T-cell (primary cell): ENCODE measurements at places on chromosomes 5 and 9. TPM values are rescaled to one million over a fixed set of nuclear protein-coding genes. Genes with fewer than 3 reads are reported as not detected.
A peak's percentile ranks its signal among the peaks of the same experiment; 100 is the strongest.

Gene CCNI2
- total RNA-seq = 12.0 TPM

- DNase-seq = no peak
Measured at GRCh38 chr5:6602441-6602840, 30.4 kb downstream of the NSUN2 start.

Gene GBGT1
- 7.9 TPM for total RNA-seq

DNA sequence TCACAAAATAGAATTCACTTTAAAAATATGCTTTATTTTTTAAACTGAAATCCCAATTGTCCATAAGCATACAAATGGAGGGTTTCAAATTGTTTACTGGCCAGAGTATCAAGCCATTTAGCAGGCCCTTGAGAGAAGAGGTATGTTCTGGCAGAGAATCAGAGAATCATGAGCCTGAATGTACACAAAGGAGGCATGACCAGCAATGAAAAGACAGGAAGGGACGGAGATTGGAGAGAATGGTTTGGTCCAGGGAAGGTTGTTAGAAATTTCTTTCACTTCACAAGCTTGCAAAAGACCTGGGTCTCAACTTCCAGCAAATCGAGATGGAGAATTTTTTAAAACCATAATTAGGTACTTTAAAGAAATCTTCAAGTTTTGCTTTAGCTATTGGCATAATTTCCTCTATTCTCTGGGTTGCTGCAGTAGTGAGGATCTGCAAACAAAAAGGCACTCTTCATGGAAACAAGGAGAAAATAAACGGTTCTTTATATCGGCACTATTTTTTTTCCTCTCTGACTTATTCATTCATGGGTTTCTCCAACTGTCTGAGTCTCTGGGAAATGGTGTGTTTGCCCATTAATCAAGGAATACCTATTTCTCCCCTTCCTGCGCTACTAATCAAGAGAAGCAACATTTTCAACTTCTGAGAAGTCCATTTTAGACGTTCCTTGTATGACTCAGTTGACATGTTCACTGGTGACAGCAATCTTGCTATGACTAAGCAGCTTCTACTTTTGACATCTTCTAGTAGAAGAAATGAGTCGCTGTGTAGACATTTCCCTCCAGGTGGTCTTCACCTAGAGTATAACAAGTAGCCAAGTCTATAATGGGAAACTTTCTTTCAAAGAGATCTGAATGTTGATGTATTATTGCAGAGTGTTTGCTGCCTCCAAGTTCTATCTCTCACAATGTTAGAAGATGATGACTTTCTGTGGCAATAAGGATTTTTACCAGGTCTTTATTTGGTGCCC lies 23.1 kb upstream of the ERCC6L2 start:
- DNase-seq = no peak

Gene NMUR2
- total RNA-seq = not detected

- DNase-seq = no peak
Measured at GRCh38 chr5:116396476-116397099, 178.0 kb downstream of the SEMA6A start.

Gene WDR38
- not detected for total RNA-seq

Gene RIOK2
- 25.1 TPM for total RNA-seq

Gene ADAMTS16
- total RNA-seq = 0.06 TPM

DNA sequence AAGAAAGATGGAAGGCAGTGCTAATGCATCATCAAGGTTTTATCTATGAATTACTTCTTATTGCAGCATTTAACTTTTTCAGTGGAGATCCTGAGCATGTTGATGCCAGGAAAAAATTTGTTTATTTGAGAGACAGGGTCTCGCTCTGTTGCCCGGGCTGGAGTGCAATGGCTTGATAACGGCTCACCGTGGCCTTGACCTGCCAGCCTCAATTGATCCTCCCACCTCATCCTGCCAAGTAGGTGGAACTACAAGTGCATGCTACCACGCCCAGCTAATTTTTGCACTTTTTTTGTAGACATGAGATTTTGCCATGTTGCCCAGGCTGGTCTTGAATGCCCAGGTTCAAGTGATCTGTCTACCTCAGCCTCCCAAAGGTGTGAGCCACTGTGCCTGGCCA lies 47.2 kb downstream of the AOPEP start:
- no peak for DNase-seq

- DNase-seq = no peak
Measured at GRCh38 chr9:108696156-108696555, 159.6 kb downstream of the ACTL7B start.

GRCh38 chr9:90637626-90638025 lies 5.0 kb downstream of the DIRAS2 start:
- no peak for DNase-seq

DNA sequence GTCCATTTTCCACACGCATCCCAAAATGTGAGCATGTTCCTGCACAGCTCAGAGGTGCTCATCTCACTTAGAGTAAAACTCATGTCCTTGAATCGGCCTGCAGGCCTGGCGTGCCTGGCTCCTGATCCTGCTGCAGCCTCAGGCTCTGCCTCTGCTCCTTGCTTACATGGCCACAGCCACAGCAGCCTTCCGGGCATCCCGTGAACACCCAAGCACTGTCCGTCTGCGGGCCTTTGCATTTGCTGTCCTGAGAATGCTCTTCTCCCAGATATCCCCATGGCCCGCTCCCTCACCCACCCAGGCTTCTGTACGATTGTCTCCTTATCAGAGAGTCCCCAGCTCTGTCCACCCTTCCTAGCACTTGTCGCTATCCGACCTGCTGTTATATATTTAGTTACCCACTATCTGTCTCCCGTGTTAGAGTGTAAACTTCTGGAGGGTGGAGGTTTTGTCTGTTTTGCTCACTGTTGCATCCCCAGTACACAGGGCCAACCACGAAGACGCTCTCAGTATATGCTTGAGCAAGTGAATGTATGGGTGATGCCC lies 21.9 kb downstream of the FGF18 start:
- no peak for DNase-seq

- no peak for DNase-seq
Measured at GRCh38 chr9:23824830-23825591, 1.0 kb downstream of the ELAVL2 start.

- no peak for DNase-seq
Measured at GRCh38 chr5:66002415-66002814, 76.0 kb downstream of the ERBIN start.

Gene KCNN2
- total RNA-seq = not detected

DNA sequence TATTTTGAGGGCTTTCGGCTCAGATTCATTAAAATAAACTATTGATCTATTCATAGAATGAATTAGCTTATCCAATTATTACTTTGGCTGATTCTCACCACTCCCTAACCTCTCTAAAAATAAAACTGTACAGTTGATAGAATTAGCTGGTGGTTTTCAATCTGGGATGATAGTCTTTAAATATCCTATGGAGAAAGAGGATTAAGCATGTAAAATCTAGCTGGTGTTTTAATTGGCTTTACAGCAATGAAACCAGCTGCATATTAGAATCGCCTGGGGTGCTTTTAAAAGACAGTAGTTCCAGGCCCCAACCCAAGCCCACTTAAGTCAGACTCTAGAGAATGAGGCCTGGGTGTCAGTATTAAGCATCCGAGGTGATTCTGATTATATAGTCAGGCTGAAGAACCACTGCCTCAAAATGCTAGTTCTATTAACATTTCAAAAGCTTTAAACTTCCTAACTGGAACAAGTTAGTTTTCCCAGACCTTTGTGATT lies 95.1 kb downstream of the MAP1B start:
- DNase-seq = no peak

GRCh38 chr9:131744171-131744719 lies 4.4 kb upstream of the RAPGEF1 start:
- DNase-seq = peak; percentile 43

- DNase-seq = no peak
Measured at GRCh38 chr9:95193067-95193466, 124.4 kb downstream of the FANCC start.

GRCh38 chr5:145562931-145563330 lies 272.2 kb downstream of the PRELID2 start:
- DNase-seq = no peak

- DNase-seq = no peak
Measured at GRCh38 chr5:103915081-103915480, 352.5 kb upstream of the NUDT12 start.

DNA sequence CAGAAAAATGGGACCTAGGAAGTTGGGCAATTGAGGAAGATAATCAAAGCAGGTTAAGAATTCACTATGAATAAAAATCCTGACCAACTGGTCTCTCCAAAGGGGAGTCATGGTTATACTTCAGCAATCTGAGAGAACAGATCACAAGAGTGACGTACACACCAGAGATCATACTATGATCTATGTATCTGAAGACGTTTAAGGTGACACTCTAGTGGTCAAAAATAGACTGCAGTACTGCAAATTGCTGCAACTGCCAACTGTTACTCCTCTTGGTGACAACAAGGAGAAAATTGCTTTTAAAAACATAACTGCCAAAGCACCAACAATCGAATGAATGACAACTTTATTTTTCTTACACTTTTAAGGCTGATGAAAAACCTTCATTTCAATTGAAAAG lies 4.9 kb downstream of the AK6 start:
- no peak for DNase-seq

Gene C5orf52
- total RNA-seq = not detected

DNA sequence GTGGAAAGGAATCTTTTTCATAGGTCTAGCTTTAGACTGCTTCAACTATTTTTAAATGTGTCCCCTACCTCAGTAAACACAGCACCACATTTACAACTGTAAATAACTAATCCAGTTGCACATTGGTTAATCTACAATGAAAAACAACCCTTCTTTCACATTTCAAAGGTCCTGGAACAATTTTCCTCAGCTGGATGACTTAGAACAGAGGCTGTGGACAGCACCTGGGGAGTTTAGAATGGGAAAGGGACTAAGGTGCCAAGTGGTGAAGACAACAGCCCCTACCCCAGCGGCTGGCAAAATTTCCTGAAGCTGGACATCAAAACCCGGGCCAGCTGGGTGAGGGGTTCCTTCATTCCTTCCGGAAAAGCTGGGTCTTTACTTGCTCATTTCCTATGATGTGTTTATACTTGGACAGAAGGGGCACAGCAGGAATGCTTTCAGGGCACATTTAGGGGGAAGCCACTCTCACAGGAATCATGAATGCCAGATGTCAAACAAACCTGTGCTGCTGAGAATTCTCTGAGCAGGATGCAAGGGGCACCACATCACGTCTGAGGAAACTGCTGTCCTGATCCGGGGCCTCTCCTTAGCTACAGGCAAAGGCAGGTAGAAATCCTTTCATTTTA lies 158.3 kb downstream of the NR2F1-AS1 start:
- DNase-seq = no peak

GRCh38 chr5:170056561-170057267 lies 49.0 kb upstream of the FOXI1 start:
- DNase-seq = no peak

GRCh38 chr5:84411832-84412605 lies 27.3 kb upstream of the EDIL3 start:
- no peak for DNase-seq

DNA sequence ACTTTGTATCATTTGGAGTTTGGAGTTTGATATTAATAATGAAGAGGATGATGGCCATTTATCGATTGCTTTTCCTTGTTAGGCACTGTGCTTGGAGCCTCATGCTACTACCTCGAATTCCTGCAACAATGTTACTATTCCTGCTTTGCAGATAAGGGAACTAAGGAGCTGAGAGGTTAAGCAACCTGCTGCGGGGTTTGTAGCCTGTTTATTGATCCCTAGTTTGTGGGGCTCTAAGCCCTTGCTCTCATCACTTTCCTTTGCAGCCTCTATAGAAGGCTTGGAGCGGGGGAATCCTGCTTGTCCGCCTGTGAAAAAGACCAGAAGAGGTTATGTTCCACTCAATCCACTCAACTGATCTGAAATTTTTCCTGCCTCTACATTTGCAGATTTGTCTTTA lies 15.8 kb downstream of the ARHGEF28 start:
- no peak for DNase-seq

GRCh38 chr9:123620239-123620638 lies 264.2 kb downstream of the CRB2 start:
- no peak for DNase-seq

DNA sequence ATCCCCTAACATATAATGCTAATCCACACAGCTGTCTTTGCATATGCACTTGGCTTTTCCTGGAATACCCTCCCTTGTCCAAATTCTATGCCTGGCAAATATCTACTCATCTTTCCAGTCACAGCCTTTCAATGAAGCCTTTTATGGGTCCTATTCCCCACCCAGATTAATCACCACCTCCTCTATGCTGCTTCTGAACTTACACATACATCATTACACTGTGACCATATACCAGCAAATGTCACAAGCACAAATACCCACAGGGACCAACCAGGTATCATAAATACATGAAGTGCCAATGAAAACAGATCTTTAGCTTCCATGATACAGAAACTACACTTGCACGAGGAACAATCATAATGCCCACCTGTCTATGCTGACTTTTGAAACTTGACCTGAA lies 22.3 kb downstream of the LPAR1 start:
- DNase-seq = no peak

- no peak for DNase-seq
Measured at GRCh38 chr9:35669331-35670145, 4.2 kb upstream of the CA9 start.

DNA sequence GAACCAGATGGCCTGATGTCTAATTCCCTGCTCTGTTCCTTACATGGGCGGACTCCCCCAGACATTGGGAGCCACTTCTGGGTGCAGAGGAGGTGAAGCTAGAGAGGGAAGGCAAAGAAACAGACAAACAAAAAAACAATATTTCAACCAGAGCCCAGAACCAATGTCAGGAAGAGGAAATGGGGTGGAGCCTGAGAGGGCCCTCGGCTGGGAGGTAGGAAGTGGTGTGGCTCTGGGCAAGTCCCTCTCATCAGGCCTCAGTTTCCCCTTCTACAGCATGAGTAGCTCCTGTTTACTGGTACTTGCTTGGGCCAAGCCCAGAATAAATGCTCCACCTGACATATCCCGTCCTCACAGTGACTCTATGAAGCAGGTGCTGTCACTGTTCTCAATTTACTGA lies 11.1 kb downstream of the SH2D3C start:
- DNase-seq = no peak

DNA sequence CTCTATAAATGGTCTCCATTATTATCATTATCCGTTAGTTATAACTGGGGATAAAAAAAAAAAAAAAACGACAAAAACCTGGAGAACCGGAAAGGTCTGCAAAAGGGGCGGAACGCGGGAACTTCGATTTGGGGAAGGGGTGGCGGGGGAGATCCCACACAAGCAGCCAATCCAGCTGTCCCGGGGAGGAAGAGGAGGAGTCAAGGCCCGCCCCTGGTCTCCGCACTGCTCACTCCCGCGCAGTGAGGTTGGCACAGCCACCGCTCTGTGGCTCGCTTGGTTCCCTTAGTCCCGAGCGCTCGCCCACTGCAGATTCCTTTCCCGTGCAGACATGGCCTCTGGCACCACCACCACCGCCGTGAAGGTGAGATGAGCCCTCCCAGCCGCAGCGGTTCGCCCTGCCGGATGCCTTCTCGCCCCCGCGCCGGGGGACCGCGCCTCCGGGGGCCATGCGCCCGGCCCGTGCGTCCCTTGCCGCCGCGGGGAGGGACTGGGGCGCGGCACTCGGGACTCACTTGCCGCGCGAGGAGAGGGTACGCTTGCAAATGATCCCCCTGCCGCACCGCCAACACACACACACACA lies at the start of gene MTAP:
MTAP (plus strand) TSS at position 219 of the 583 bp plus-strand sequence; CDS start at position 332, 113 bp downstream.
- peak; percentile 51 for DNase-seq
